ENCODE measurements at places on chromosomes 11 and 22.

GRCh38 chr11:71519546-71519945 is 7.5 kb upstream of the KRTAP5-7 start:
- DNase-seq: no peak

GRCh38 chr11:46162700-46163099 is 41.4 kb upstream of the PHF21A start:
- DNase-seq: no peak

- DNase-seq: no peak
Measured at GRCh38 chr22:31881865-31882264, 62.5 kb upstream of the YWHAH start.

DNA sequence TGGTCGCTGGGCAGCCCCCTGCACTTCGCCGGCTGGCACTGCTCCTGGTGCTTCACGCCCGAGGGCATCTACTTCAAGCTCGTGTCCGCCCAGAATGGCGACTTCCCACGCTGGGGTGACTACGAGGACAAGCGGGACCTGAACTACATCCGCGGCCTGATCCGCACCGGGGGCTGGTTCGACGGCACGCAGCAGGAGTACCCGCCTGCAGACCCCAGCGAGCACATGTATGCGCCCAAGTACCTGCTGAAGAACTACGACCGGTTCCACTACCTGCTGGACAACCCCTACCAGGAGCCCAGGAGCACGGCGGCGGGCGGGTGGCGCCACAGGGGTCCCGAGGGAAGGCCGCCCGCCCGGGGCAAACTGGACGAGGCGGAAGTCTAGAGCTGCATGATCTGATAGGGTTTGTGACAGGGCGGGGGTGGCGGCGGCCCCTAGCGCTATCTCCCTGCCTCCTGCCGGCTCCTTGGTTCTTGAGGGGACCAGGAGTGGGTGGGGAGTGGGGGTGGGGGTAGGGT is 13.5 kb upstream of the MIEF1 start:
- DNase-seq: no peak
